ENCODE measurements at places on chromosomes 4 and X. TPM values are rescaled to one million over a fixed set of nuclear protein-coding genes. Genes with fewer than 3 reads are reported as not detected.

DNA sequence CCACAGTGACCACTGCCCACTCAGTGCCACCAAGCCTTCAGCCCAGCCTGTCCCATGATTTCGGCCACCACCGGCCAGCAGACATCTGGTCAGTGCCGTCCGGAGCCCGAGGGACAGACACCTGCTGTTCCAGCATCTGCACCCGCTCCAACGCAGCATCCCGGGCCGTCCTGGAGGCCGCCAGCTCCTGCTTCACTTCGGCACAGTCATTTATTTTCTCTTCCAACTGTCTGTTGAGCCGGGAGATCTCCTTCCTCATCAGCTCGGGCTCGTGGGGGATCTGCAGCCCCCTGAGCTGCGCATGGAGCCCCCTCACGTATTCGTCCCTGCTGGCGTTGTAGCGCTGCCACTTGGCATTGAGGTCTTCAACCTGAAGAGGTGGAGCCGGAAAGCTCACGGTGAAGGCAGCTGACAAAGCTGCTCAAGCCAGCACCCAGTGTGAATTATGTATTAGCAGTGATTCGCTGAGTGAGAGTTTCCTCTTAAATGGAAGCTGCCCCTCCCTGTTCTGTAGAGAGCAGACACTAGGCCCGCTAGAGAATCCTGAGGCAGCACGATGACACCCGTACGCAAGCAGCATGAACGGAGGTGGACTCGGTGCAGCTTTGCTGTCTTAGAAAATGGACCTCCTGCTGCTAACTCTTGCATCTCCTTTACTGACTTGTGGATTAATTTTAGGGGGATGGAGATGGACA, 11.4 kb downstream of the TNIP2 start:
- no peak for DNase-seq

DNA sequence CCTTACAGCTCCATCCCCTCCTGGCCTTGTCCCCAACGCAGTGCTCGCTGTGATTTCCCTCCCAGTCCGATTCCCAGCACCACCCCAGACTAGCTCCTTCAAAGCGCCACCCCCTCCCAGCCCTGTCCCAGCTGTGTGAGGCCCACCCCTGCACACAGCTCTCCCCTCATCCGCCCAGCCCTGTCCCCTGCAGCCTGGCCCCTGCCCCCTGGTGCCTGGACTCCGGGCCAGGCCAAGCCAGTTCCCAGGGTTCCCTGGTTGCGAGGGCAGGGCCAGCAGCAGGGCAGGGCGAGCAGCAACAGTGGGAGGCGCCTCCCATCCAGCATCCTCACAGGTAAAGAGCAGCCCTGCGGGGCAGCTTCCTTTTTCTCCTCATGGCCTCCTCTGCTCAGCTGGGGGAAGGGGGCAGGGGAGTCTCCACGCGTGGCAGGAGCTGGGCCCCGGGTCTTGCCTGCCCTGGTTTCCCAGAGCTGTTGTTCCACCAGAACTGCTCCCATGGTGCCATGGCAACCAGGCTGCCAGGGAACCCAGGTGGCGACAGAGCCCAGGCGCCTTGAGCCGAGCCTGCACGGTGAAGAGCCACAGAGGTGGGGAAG, 24.8 kb downstream of the IQSEC2 start:
- no peak for DNase-seq

The TBX22 gene
- not detected for total RNA-seq

DNA sequence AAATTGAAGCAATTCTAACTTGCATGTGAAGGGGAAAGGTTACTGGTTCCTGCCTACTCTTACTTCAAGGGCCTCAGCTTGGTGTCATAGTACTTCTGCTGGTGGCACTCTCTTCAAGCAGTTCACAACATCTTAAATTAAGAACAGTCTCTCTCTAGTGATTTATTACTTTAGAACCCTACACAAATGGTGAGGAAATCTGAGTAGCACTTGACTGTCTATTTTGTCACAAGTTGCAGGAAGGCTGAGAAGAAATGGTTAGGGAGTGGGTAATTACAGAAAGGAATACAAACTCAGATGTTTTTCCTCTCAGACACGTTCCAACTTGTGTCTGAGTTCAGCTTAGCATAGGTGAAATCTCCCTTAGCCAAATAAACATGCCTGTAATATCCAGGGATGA, 242.3 kb upstream of the GRIA3 start:
- no peak for DNase-seq

- no peak for DNase-seq
Measured at GRCh38 chr4:89110541-89110985, 770 bp upstream of the TIGD2 start.
